ENCODE measurements at places on chromosomes 5 and 9.

- DNase-seq, result peak; percentile 21
Measured at GRCh38 chr9:131405428-131405827, 11.5 kb downstream of the PRRC2B start.

DNA sequence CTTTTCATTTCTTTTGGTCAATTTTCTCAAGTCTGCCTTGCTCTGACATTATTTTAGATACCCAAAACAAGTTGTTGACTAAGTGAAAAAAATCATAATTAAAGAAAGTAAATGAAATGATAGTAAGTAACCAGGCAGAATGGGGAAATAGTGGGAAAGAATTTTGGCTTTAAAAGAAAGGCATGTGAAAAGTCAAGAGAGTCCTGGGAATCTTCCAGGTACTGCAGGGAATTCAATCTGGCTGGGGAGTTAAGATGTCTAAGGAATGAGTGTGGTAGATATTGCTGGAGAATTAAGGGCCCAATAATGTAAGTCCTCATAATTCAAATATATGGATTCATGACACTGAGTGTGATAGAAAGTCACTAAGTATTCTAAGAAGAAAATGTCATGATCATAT is 123.1 kb upstream of the PAPPA start:
- DNase-seq, result no peak

- DNase-seq, result peak; percentile 9
Measured at GRCh38 chr5:75611311-75612225, at the start of gene ANKDD1B. ANKDD1B (plus strand) TSS chr5:75611453; CDS start chr5:75611635, 182 bp downstream.

GRCh38 chr9:77022783-77023440 is 3.5 kb downstream of the FOXB2 start:
- DNase-seq, result peak; percentile 32

- no peak for DNase-seq
Measured at GRCh38 chr9:72384710-72385485, 19.9 kb upstream of the ZFAND5 start.

DNA sequence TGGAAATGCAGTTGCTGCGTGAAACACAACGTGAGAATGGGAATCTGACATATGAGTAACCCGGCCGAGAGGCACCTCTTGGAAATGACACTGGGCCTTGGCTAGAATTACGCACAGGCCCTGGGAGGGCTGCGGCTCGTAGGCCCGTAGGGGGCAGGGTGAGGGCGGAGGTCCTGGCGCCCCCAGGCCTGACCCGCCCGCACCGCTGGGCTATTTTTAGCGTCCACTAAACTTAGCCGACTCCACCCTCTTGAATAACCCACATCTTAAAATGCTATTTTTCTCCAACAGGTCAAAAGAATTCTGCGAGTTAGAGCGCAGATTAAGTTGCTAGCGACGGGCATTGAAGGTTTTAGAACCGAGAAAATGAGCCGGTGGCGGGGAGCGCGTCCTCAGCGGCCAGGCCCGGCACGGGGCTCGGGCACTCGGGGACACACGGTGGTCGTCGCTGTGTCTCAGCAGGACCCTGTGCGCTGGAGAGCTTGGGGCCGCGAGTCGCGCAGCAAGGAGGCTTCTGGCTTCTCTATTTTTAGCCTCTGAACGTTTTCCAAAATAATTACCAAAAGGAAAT is 168.5 kb downstream of the AUH start:
- DNase-seq, result peak; percentile 91

- peak; percentile 81 for DNase-seq
Measured at GRCh38 chr5:14665949-14666348, 1.4 kb downstream of the OTULIN start.

GRCh38 chr5:620586-621180 is 8.5 kb downstream of the CEP72 start:
- DNase-seq, result no peak

DNA sequence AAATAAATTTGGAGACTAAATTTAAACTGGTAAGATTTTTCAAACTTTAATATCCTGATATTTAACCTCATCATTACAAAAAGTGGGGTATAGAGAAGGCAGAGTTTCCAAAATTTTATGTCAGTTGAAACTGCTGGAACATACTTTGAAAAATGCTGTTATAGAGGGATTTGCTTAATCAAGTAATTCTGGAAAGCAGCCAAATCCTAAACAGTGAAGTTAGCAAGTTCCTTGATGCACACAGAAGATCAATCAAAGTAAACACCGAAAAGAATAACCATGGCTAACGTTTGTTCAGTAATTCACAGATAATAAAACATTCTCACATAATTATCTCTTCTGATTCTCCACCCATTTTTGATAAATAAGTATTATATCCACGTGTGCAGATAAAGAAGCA is 8.1 kb upstream of the PRR16 start:
- no peak for DNase-seq

DNA sequence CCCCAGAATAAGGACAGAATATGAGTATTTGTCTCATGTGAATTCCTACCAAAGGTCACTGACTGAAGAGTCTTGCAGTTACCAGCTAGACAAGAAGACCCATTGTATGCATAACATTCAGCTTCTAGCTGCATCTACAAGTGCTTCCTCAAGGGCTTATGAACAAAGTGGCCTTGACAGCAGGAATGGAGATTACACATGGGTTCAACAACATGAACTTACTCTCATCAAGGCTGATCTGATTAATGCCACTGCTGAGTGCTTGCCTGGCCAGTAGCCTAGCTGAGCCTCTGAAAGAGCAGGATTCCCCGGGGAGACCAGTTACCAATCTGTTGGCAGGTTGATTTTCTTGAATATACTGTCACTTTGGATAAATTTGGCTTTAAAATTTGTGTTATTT is 76.7 kb upstream of the CHD1 start:
- no peak for DNase-seq

- DNase-seq, result peak; percentile 20
Measured at GRCh38 chr9:122948313-122948712, 7.5 kb downstream of the RABGAP1 start.
